ENCODE measurements at places on chromosomes 7 and 10. TPM values are rescaled to one million over a fixed set of nuclear protein-coding genes. Genes with fewer than 3 reads are reported as not detected.
A peak's percentile ranks its signal among the peaks of the same experiment; 100 is the strongest.

CAMK1D gene
- total RNA-seq, result 16.3 TPM

DNA sequence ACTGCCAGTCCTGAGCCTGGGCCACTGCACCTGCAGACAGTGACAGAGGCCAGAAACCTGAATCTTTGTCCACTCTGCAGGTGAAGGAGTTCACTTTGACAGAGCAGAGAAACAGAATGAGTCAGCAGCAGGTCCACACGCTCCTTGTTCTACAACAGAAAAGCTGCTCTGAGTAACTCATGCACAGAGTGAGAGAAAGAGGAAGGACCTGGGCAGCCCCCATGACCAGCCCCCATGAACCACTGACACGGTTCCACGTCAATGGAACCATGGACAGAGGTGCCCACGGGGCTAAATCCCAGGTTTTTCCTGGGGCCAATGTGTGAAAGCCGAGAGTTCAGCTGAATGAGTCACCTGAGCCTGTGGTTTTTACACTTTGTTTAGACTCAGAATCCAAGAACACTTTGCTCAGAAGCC is 40.8 kb upstream of the CTBP2 start:
- no peak for DNase-seq

DNA sequence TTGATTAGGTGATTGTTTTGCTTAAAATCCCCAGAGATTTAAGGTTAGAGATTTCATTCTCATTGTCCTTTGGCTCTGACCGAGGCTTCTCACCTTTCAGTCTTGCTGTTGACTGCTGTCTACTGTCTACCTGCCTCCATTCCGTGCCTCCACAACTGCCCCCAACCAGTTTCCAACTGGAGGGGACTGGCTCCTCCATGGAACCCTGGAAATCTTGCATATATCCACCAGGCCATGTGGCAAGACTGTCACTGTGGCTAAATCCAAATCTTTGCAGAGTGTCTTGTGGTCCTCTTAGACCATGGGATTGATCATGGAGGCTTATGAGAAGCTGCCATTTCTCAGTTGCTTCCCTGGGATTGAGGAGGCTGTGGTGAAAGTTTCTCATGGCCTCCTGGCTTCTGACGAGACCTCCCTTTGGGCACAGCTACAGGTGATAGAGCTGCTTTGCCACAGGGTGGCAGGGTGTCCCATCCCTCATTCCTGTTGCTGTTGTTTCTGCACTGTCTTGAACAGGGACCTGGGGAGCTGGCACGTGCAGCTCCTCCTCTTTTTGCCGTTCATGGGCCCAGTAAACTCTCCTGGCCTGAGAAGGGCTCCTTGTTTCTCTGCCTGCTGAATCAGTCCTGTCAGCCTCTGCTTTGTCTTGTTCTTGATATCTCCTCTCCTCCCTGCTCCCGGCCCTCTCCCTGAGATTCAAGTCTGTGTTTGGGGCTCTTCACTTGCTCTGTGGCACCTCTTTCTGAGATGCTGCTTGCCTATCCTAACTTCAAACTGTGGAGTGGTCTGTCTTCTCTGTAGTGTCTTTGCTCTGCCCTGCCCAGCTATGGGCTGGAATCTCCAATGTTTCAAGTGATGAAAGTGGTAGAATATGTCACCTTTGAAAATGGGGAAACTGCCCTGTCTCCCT is 63.6 kb upstream of the IGFBP3 start:
- DNase-seq, result no peak

- no peak for DNase-seq
Observed at GRCh38 chr7:42289473-42289872, 52.5 kb upstream of the GLI3 start.

DNA sequence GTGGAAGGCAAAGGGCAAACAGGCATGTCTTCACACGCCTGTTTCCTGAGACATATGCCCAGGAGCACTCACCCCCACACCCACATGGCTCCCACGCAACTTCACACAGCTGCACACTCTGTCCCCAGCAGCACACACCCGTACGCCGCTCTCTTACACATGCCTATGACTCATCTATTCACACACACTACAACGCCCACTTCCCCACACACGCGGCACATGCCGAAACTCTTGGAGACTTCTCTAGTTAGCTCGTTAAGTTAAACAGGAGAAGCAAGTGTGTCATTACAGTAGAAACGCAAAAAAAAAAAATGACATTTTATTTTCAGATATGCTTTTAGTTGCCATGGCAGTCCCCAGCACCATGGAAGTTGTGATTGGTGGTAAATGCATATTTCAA is 6.7 kb downstream of the CALN1 start:
- DNase-seq, result no peak

DNA sequence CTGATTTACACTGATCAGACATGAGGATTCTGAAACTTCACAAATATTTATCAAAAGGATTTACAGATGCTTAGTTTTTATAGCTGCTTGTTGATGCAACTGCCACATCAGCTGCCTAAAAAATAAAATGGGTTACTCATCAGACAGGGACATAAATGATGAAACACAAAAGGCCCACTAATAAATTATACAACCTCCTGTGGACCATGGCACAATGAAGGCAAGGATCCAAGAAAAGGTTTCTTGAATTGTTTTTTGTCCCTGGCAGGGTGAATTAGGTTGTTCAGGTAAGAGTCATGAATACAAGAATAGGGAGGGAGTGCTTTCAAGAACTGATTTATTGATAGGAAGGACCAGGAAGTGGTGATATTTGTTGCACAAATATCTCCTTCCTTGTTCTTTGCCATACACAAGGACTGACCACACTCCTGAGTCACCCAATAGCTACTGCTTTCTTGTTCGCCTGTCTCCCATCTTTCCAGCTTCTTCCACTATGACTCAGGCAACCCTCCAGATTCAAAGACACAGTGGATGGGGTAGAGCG is 234.5 kb downstream of the AHR start:
- DNase-seq, result no peak

GRCh38 chr7:4862156-4862555 is 326 bp upstream of the PAPOLB start:
- no peak for DNase-seq

CTAGE4 gene
- 0.38 TPM for total RNA-seq

GRCh38 chr7:5423306-5423975 is at the start of gene TNRC18:
Gene TNRC18 (minus strand): TSS chr7:5423834. CDS start chr7:5421246, 2,588 bp downstream.
- no peak for DNase-seq

- no peak for DNase-seq
Observed at GRCh38 chr10:7417103-7417623, 6.3 kb upstream of the SFMBT2 start.

- DNase-seq, result peak; percentile 13
Observed at GRCh38 chr10:43053825-43054224, 23.0 kb upstream of the RET start.

DNA sequence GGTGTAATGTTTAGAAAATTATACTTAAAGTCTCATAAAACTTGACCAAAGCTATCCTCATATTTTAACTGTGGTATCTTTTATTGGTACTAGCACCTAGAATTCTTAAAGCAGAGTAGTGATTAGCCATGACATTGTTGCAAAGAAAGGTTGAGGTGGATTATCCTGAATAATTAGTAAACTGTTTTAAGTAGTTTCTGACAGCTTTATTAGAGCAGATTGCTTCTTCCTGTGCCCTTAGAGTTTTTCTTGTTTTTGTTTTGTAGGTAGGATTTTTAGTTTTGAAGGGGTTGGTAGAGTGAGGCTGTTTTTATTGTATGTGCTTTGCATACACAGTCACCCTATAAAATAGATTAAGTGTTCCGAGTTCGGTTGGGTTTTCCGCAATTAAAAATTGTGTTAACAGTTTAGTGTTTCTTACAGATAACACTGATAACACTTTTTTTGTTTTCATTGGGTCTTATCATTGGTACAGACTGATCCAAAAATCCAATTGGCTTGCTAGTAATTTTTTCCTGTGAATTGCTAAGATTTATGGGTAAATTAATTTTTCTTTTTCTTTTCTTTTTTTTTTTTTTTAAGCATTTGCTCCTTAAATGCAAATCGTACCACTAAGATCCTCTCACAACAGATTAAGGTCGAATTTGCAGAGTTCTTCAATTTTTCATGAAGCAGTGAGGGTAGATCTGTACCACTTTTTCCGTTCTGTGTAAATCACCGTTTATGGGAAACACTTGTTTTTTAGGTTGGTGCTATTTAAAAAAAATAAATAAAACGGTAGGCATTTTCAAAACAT is 2.1 kb upstream of the PBLD start:
- DNase-seq, result no peak

GRM8 gene
- not detected for total RNA-seq

GRCh38 chr7:31105256-31105950 is 53.3 kb downstream of the ADCYAP1R1 start:
- no peak for DNase-seq

DNA sequence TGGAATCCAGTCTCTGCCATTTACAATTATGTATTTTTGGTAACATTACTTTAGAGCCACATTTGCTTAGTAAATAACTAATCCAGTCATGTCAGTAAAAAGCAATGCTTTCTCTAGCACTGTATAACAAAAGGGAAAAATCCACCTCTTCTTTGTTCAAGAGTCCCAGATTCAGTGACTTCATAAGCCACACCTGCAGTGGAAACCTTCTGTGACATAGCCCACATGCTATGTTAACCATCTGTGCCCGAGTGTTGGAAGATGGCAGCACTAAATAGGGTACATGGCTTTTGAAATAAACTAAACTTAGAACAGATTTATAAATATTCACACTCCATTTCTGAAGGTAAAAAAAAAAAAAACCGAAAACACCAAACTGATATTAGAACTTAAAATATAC is 83.0 kb downstream of the CTTNBP2 start:
- DNase-seq, result no peak

DNA sequence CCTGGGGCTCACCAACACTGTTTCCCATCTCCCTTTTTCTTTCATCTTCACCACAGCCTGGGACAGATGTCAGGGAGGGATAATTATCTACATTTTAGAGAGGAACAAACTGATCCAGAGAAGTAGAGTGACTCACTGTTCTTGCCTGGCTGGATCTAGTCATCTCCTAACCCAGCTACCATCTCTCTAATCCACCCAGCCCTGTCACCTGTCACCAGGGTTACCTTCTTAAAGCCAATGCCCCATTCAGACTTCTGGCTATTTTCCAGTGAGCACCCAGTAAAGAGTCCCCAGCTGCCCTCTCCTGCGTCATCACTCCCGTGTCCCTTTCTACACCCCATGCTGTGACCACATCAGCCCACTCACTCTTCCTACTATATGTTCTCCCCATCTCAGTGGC is 68.4 kb upstream of the DUSP5 start:
- DNase-seq, result no peak

CALCR gene
- total RNA-seq, result not detected

- DNase-seq, result no peak
Observed at GRCh38 chr7:152144557-152145245, 119.2 kb downstream of the GALNT11 start.

GRCh38 chr10:23418051-23418681 is 20.7 kb upstream of the OTUD1 start:
- no peak for DNase-seq

DNA sequence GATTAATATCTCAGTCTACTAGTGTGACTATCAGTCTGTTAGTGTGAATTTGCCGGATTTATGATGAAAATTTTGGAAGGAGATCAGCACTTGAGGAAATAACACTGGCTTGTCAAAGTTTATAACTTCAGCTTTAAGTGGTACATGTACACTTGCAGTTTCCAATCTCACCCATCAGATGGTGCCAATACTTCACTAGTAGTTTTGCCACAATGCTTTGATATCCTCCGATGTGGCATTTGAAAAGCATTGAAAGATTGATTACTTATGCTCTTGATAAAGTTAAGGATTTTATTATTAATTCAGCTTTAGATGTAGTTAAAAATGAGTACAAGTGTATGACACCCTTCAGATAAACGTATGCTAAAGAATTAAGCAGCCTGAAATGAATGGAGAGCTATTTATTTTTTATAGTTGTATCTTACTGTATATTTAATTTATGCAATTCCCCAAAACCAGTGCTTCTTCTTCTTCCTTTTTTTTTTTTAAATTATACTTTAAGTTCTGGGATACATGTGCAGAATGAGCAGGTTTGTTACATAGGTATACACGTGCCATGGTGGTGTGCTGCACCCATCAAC is 98.2 kb downstream of the ANLN start:
- DNase-seq, result no peak

DNA sequence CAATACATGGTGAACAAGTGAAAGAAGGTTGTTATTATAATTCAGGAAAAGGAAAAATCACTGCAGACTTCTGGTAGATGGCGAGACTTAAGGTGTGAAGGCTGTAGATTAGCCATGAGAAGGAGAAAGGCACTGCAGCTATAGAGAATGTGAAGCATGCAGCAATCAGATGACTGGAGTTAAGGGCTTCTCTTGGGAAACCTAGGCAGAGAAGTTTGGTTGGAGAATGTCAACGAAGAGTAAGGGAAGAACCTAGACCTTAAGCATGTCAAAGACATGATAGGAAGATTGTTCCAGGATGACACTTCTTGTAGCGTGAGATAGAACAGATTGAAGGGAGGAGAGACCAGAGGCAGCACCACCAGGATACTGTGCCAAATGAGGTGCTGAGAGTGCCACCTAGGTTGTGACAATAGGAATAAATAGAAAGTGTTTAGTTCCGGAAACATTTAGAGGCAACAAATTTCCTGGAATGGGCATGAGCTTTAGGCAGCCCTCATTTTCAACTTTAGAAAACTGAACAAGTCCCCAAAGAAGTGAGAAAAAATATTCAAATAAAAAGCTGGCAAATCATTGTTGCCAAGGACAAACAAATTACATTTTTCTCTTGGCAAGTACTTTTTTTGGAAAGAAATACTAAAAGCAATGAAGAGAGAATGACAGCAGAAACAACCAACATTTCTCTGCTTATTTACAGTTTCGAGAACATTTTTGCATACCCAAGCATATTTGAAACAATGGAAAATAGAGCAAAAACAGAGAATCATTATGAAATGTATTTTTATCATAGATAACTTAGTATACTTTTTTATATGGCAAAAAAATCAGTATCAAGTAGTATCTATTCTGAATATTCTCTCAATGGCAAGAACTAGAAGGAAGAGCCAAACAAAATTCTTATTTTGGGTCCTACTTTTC is 4.9 kb downstream of the LRRC17 start:
- no peak for DNase-seq

ETV1 gene
- total RNA-seq, result 1.8 TPM

- DNase-seq, result no peak
Observed at GRCh38 chr10:34768261-34768971, 46.7 kb downstream of the PARD3 start.
